ENCODE measurements at places on chromosomes 13 and 19. TPM values are rescaled to one million over a fixed set of nuclear protein-coding genes. Genes with fewer than 3 reads are reported as not detected.

The FDX2 gene
- 25.4 TPM for total RNA-seq

The PODNL1 gene
- 17.9 TPM for total RNA-seq

The GRIN2D gene
- 0.94 TPM for total RNA-seq

The SCEL gene
- total RNA-seq = 53.0 TPM

The KLK3 gene
- not detected for total RNA-seq

The SLC25A41 gene
- total RNA-seq = 0.31 TPM

The PRKCG gene
- total RNA-seq = not detected

The LMTK3 gene
- 9.5 TPM for total RNA-seq

The CEBPA gene
- total RNA-seq = 43.4 TPM

Measured in left lung (tissue), 14 donors.